ENCODE measurements at places on chromosomes 12 and 14.

GRCh38 chr14:89353766-89354113 lies 63.3 kb downstream of the FOXN3 start:
- no peak for DNase-seq

GRCh38 chr14:34049790-34050189 lies 98.9 kb upstream of the EGLN3 start:
- DNase-seq, result no peak

DNA sequence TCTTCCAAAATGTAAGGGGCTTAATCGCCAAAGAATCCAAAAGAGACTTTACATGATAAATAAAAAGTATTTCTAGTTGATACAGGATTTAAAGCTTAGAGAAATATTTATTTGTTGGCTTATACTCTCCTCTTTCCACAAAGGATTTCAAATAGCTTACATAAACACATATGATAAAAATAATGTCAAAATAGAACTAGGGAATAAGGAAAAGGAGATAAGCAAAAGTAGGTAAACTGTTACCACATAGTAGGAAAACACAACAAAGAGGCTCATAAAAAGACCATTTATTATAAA lies 387.0 kb downstream of the EGLN3 start:
- DNase-seq, result no peak

GRCh38 chr12:49868952-49869815 lies 26.3 kb upstream of the BCDIN3D start:
- no peak for DNase-seq

- no peak for DNase-seq
Measured at GRCh38 chr14:51990488-51990887, 1.1 kb downstream of the RTRAF start.

GRCh38 chr12:57496822-57497221 lies 9.0 kb downstream of the MARS1 start:
- no peak for DNase-seq

DNA sequence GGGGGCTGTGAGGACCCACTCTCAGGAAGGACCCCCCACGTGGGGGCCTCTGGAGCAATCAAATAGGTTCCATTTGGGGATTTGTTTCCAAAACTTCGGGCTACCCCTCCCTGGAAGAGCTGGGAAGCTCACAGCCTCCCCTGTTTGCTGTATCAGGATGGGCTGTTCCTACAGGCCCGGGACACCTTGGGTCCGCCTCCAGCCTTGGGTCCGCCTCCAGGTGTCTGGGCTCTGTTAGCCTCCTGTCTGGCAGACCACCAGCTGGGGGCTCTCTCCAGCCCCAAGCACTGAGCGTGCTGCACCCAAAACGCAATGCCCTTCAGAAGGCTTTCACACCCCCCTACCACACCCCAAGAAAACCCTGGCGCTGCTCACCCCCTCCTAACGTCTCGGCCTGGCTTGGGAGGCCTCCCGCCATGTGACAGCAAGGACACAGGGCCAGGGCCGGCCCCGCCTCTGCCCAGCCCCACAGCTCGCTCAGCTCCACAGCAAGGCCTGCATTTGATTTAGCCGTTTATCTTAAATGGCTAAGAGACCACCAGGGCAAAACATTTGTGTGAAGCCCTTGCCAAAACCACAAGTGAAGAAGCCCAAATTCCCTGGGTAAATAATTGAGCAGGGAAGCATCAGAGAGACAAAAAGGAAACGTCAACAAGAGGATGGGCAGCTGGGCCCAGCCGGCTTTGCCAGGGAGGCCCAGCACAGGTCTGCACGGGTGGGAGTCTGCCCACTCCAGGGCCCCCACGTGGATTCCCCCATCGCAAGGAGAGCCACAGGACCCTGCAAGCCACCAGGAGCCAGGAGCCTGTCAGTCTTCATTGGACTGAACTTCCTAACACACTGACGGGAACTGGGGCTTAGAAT lies 39.9 kb downstream of the BCL11B start:
- no peak for DNase-seq

- no peak for DNase-seq
Measured at GRCh38 chr12:40222247-40222646, 2.5 kb upstream of the LRRK2 start.

DNA sequence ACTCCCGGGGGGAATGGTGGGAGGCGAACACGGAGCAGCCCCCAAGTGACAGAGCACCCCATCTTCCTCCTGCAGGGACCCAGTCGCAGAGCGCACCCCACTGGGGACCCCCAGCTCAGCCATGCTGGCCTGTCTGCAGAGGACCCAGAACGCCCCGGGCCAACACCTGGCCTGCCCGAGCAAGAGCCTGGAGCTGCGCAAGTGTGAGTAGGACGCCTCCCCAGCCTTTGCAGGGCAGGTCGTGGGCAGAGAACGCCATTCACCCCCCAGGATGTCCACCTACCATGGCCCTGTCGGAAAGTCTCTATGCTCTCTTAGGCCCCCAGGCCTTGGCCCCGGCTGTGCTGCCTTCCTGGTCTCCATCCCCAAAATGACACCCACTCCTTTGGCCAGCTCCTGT lies 30.4 kb downstream of the FAM222A start:
- DNase-seq, result no peak

GRCh38 chr12:67625004-67625403 lies 23.5 kb upstream of the DYRK2 start:
- no peak for DNase-seq

DNA sequence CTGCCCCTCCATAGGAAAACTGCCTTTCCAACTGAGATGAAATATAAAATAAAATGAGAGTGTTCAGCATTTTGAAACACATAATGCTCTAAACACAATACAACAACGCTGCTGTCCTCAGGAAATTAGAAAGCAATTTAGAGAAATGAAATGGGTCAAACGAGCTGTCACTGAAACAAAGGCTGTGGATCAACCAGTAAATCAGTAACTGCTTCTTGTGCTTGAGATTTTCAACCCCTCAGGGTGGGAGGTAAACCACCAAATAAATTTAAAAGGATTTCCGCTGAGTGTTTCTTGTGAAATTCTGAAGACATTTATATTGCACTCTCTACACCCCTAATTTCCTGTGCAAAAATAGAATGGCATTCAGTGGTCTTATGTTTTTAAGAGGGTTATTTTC lies 657.1 kb upstream of the SEL1L start:
- DNase-seq, result no peak

Data from T-helper 17 cell (primary cell).